ENCODE measurements at places on chromosomes 5 and 9.

GRCh38 chr9:81156381-81156780 is 533.0 kb downstream of the TLE1 start:
- no peak for DNase-seq

GRCh38 chr5:103223031-103223955 is 35.3 kb upstream of the MACIR start:
- DNase-seq = no peak

DNA sequence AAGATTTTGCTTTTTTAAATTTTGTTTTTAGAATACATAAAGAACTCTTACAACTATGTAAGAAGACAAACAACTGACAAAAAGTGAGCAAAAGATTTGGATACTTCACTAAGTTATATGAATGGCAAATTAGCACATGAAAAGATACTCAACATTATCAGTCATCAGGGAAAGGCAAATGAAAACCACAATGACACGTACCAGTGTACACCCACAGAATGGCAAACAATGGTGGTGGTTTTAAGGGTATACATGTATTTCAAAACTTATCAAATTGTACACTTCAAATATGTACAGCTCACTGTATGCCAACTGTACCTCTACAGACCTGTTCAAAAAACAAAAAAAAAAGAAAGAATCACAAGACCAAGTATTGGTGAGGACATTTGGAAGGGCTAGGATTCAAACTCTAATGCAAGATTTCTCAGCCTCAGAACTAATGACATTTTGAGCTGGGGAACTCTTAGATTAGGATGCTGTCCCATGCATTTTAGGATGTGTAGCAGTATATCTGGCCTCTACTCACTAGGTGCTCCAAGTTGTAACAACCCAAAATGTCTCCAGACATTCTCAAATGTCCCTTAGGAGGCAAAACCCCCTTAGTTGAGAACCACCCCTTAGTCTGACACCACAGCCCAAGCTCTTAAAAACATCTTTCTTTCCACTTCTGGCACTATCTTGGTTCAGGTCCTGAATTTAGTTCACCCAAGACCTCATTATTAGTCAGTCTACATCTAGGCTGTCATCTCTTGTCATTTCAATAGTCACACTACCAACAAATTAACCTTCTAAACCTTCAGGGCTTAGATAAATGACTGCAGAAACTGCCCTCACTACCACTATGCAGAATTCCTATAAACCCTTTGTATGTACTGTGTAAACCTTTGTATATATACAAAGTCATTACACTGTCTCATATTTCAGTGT is 9.7 kb downstream of the SCAI start:
- DNase-seq = no peak

DNA sequence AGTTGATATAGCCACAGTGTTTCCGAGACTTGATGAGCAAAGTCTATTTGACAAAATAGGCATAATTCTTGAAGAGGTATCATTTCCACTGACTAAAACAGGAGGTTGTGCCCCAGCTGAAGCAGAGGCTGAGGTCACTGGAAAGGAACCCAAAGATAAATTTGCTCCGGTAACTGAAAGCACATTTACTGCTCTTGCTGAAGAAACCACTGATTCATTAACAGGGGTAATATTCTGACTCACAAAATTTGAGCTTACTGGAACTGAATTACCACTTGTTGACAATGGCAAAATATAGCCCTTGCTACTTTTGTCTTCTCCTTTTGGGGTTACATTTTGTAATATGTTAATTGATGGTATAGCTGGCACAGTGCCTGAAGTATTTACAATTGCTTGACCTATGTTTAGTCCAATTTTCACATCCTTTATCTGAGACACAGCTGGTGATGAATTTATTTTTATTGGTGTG is 30.2 kb downstream of the MLANA start:
- no peak for DNase-seq

GRCh38 chr5:100854591-100854990 is 48.5 kb downstream of the ST8SIA4 start:
- no peak for DNase-seq

DNA sequence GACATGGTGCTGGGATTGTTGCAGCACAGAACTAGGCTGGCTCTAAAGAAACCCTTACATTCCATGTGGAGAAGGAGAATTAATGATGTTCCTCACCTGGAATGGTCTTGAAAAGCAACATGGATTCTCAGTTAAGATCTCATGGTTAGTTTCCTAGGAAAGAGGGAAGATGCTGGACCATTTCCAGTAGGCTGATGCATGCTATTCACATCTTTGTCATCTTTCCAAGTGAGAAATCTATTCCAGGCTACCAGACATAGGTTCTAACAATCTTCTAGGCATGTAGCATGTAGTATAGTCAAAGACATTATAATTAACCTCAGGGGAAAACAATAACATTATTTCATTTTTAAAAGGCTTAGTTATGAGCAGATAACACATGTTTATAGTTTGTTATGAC is 44.3 kb downstream of the TMEM252 start:
- DNase-seq = no peak

- DNase-seq = no peak
Observed at GRCh38 chr5:130885027-130885426, 280.0 kb downstream of the HINT1 start.

GRCh38 chr9:95242613-95243012 is 74.9 kb downstream of the FANCC start:
- no peak for DNase-seq

- no peak for DNase-seq
Observed at GRCh38 chr5:71693828-71694427, 25.1 kb upstream of the CARTPT start.

DNA sequence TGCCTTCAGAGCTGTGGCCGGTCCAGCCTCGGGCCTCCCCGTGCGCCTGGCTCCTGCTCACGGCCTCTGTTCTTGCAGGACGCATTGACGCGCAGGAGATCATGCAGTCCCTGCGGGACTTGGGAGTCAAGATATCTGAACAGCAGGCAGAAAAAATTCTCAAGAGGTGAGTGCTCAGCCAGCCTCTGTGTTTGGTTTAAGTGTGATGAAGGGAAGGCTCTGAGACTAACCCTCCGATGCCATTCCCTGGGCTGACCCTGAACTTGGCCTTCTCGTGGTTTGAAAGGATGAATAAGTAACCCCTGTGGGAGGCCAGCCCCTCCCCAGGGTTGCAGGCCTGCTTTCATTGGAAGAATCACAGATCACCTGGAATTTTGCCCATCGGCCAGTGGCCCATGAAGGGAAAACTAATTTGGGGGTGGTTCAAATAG is 26.3 kb downstream of the PTGES2 start:
- no peak for DNase-seq

GRCh38 chr9:5305741-5306140 is 1.2 kb upstream of the RLN2 start:
- no peak for DNase-seq
